ENCODE measurements at places on chromosomes 11 and 22.

DNA sequence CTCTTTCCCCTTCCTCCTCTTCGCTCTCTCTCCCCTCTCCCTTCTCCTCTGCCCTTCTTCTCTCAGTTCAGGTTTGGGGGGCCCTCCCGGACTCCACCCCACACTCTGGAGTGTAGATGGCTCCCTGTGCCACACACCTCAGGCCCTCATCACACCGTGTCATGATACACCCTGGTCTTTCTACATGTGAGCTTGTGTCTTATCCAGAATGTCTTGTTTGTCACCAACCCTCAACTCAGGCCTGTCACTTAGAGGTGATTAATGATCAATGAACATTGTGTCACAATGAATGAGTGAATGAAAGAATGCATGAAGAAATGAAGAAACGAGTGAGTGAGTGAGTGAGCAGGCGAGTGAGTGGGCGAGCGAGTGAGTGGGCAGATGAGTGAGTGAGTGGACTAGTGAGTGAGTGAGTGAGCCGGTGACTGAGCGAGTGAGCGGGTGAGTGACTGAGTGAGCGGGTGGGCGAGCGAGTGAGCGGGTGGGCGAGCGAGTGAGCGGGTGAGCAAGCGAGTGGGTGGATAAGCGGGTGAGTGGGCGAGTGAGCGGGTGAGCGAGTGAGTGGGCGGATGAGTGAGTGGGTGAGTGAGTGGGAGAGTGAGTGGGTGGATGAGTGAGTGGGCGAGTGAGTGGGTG, 33.8 kb downstream of the CAPN1 start:
- no peak for DNase-seq

GRCh38 chr22:42964994-42965699, 49.8 kb downstream of the PACSIN2 start:
- DNase-seq, result no peak

DNA sequence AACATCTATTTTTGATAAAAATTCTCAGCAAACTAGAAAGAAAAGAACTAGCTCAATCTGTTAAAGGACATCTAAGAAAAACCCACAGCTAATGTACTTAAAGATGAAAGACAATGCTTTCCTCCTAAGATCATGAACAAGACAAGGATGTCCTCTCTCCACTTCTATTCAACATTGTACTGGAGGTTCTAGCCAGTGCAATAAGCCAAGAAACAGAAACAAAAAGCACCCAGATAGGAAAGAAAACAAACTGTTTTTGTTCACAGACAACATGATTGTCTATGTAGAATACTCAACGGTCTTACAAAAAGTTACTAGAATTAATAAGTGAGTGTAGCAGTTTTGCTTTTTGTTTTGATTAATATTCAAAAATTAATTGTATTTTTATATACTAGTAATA, 7.8 kb downstream of the CD3D start:
- no peak for DNase-seq

DNA sequence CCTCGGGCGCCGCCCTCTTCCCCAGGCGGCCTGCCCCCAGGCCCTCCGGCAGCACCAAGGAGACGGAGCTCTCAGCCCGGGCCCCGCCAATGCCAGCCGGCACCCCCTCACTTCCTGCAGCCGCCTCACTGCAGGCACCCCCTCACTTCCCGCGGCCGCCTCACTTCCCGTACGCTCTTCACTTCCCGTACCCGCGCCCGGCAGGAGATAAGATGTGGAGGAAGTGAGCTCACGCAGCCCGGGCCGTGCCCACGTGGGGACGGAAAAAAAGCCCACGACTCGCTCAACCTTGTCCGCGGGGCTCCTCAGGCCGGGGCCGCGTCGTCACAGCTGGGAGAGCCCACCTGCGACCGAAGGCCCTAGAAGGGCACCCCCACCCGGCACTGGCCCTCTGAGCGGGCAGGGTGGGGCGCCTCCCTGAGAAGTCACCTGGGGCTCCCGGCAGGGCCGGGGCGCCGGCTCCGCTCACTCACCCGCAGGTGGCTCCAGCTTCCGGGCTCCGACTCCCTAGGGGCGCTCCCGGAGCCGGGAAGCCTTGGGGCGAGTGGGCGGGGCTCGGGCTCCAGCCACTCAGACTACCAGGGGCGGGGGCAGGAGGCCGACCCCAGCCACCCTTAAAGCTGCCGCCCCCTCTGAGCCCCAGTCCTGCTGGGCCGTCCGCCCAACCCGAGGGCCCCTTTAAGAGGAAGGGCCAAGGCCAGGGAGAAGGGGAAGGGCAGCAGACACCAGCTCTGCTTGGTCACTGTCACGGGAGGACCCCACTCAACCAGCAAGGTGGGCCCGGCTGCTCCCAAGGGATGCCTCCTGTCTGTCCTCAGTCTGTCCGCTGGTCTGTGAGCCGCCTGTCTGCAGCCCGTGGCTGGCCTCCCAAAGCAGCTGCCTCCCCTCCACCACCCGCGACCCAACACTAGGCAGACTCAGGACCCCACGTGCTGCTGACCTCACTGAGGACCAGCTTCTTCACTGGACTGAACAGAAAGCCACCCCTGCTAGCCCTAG, 31.4 kb downstream of the PISD start:
- peak; percentile 56 for DNase-seq

DNA sequence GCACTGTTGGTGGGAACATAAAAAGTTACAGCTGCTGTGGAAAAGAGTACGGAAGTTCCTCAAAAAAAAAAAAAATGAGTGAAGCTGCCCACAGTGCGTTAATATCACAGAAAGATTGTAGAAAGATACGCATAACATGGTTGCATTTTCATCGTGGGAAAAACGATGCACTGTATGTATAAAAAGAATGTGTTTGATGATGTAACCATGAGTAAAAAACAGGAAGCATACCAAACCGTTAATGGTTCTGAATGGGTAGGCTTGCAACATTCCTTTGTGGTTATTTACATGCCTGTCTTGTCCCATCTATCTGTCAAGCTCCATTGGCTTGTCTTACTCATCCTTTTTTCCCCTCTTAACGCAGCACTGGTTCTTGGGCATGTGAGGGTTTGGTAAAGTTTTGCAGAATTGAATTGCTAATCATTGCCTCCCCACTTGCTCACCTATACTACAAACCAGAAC, 33.8 kb upstream of the DKK3 start:
- DNase-seq, result no peak

DNA sequence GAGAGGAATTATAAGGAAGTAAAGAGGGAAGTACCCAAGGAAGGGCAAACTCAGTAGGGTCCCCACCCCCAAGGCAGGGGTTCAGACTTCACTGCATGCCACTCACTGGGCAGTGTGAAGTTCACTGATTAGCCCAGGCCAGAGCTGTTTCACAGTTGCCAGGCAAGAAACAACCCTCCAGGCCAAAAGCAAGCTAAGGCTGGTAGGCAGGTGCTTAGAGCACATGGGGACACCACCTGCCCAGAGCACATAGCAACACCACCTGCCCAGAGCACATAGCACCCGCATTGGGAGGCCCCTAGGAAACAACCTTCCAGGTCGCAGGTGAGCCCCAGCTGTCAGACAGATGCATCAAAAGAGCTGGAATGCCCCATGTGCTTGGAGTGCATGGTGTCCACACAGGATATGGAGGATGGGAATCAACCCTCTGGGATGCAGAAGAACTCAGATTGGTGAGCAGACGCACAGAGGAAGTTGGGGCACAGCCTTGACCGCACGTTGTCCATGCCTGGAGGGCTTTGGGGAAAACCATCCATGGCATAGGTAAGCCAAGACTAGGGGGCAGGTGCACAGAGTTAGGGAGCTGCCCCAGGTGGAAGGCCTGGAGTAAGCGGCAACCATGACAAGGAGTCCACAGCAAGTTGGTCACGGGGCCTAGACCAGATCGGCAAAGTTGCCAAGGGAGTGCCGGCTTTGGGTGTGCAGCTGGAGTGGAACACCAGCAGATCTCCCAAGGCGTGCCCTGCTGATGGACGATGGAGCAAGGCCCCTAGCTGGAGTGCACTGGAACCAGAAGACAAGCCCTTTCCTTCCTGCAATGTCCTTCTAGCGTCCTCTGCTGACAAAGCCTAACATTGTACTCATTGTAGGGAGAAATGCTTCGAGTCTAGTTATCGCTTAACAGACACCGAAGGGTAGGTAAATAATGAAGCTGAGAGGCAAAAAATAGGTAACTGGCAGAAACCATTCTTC, 7.8 kb upstream of the TMEM216 start:
- no peak for DNase-seq

DNA sequence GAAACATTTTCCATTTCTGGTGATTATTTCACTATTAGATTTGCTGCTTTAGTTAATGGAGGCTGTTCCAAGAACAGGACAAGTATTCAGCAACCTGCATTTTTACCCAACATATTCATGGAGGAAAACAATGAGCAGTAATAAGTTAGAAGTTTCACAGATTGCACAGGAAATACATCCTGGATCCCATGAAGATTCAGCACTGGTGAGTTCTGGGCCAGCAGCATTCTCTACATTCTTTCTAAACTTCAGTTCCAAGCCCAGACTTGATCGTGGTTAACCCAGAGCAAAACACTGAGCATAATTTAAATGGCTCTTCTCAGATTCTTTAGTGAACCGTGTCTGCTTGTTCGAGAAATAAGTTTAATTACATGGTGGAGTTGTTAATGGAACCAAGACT, 3.8 kb downstream of the FJX1 start:
- DNase-seq, result no peak

DNA sequence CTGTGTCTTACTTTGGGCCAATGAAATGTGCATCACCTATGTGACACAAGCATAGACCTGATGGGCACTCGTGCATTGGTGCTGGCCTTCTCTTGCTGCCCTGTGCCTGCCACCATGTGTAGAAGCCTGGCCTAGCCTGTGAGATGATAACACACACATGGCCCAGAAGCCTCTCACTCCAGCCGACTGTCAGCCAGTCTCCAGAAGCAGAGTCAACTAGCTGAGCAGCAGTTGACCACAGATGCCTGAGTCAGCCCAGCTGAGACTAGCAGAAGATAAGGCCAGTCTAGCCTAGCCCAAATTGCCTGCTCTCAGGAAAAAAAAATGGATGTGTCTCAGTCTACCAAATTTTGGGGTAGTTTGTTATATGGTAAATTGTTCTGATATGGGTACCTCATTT, 46.2 kb downstream of the CSNK2A3 start:
- DNase-seq, result no peak

- no peak for DNase-seq
Measured at GRCh38 chr11:117009905-117010605, 88.2 kb downstream of the SIK3 start.

- no peak for DNase-seq
Measured at GRCh38 chr11:132944569-132944944, 587.7 kb downstream of the OPCML start.

DNA sequence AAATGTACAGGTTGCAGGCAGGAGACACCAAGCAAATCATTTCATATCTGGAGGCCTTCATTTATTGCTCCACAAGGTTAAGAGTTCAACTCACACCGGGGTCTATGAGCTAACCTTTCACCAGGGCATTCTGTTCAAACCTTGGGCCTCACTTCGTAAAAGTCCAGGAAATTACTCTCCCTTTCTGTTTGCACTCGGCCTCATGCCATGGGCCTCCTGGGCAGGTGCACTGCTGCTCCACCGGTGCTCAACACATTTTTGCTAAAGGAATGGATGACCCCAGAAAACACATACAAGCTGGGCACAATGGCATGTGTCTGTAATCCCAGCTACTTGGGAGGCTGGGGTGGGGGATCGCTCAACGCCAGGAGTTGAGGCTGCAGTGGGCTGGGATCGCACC, 16.6 kb upstream of the RRP7A start:
- DNase-seq, result no peak

GRCh38 chr11:17541330-17541885, 2.8 kb downstream of the USH1C start:
- DNase-seq, result no peak

DNA sequence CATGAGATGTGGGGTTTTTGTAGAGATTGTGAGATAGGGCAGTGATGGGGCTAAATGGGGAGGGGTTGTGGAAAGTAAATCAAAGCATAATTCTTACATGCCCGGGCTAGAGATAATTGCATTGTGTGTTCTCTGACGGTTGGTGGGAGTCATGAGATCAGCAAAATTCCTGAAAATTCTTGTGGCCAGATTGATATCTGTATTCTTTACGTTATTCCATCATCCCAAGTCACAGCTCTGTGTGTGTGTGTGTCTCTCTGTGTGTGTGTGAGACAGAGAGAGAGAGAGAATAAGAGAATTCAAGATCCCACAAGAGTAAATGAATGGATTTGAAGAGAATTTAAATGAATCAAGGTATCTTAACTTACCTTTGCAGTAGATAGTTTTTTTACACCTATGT, 138.6 kb upstream of the ARHGAP20 start:
- DNase-seq, result no peak

GRCh38 chr11:122024278-122024677, 91.7 kb downstream of the BLID start:
- DNase-seq, result no peak

DNA sequence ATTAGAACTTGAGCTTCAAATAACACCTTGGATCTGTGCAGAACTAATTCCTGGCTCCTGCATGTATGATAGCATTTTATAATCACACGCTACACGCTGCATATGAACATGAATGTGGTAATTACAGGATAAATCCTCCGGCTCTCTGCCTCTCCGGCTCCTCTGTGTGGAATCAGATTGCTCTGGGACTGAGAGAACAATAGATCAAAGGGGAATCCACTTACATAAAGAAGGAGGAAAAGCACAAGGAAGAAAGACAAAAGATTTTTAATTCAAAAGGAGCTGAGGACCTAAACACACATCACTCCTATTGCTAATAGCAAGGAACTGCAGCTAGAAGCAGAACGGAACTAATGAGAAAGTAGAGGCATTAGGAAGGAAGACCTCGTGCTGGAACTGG, 240.9 kb downstream of the NTM start:
- DNase-seq, result no peak

DNA sequence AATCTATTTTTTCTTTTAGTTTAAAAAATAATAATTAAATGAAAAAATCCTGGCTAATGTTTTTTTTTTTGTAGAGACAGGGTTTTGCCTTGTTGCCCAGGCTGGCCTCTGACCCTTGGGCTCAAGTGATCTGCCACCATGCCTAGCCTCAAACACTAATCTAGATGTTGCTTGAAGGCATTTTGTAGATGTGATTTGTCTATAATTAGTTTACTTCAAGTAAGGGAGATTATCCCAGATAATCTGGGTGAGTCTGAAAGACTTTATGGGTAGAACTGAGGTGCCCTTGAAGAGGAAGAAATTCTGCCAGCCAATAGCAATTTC, 38.6 kb upstream of the RBFOX2 start:
- no peak for DNase-seq

DNA sequence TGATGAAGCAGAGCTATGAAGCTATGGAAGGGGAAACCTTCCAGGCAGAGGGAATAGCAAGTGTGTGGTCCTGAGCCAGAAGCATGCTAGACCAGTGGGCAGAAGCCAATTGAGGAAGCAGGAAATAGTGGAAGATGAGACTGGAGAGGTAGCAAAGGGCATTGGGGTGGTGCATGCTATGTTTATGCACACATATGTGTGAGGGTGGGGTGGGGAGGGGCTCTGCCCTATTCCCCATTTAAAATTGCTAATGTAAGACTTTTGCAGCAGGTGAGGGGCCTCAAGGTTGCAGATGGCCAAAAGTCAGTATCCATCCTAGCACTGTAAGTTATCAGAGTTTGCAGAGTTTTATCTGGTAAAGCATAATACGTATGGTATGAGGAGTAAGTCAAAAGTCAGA, 626.6 kb upstream of the KIRREL3 start:
- no peak for DNase-seq

GRCh38 chr11:45098929-45099328, 47.5 kb upstream of the PRDM11 start:
- no peak for DNase-seq
